Renal cortex interstitium (tissue), 15 donors: ENCODE measurements at places on chromosomes 4 and X. TPM values are rescaled to one million over a fixed set of nuclear protein-coding genes. Genes with fewer than 3 reads are reported as not detected.

GRCh38 chr4:43277003-43277402 lies 384.5 kb downstream of the GRXCR1 start:
- no peak for DNase-seq

ASB5 gene
- 0.16 TPM for polyA plus RNA-seq

NAA11 gene
- polyA plus RNA-seq: not detected

- DNase-seq: no peak
These were observed 79.3 kb upstream of the CAMK2D start for GRCh38 chr4:113840861-113841260.
